ENCODE measurements at places on chromosomes 5 and 9. TPM values are rescaled to one million over a fixed set of nuclear protein-coding genes. Genes with fewer than 3 reads are reported as not detected.

IL4 gene
- not detected for total RNA-seq

C1QTNF3 gene
- 2.0 TPM for total RNA-seq

PALM2AKAP2 gene
- 56.6 TPM for total RNA-seq

MAPK9 gene
- total RNA-seq = 25.1 TPM

EPB41L4A gene
- total RNA-seq = 17.9 TPM

WDR38 gene
- total RNA-seq = not detected

KIF20A gene
- total RNA-seq = 4.3 TPM

All from right atrium auricular region (tissue), 2 donors.